Calu3 (cell line): ENCODE measurements at places on chromosomes 5 and 9. TPM values are rescaled to one million over a fixed set of nuclear protein-coding genes. Genes with fewer than 3 reads are reported as not detected.

Gene CTXN3
- not detected in 2 replicates for total RNA-seq

DNA sequence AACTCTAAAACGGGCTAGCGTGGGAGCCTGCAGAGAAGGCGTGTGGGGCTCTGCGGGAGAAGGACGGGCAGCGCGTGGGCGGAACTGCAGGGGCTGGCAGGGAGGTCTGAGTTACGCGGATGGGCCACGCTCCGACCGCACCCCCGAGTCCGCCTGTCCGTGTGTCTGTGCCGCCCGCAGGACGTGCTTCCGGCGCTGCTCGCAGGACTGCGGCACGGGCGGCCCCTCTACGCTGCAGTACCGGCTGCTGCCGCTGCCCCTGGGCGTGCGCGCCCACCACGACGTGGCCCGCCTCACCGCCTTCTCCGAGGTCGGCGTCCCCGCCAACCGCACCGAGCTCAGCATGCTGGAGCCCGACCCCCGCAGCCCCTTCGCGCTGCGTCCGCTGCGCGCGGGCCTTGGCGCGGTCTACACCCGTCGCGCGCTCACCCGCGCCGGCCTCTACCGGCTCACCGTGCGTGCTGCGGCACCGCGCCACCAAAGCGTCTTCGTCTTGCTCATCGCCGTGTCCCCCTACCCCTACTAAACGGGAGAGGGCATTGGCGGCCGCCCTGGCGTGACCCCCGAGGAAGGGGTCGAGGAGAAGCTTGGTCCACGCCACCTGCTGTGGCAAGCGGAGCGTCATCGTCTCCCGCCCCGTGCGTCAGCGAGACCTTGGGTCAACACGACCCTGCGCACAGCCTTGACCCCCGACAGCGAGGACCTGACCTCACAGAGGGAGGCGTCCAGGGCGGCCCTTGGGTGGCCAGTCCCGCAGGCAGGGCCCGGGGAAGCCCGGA lies 11.4 kb upstream of the ASS1 start:
- DNase-seq: peak; percentile 61

- DNase-seq: no peak
Observed at GRCh38 chr9:21030389-21031035, 928 bp downstream of the HACD4 start.

Gene RARS1
- 130 and 137 TPM in 2 replicates for total RNA-seq

DNA sequence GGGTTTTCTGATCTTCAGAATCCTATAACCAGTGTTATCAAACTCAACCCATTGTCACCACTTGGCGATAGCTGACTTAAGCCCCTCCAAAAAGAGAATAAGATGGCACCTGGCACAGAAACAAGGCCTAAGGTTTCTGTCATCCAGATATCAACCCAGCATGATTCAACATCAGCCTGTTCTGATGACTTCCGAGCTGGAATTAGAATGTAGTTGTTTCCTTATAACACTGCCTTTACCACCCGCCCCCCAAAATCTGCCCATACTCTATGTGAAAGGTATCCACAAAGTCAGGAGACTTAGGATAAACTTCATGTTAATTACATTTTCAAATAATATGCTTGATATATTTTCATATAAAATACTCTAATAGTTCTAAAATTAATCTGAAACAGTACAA lies 5.2 kb downstream of the KLF9 start:
- DNase-seq: no peak

DNA sequence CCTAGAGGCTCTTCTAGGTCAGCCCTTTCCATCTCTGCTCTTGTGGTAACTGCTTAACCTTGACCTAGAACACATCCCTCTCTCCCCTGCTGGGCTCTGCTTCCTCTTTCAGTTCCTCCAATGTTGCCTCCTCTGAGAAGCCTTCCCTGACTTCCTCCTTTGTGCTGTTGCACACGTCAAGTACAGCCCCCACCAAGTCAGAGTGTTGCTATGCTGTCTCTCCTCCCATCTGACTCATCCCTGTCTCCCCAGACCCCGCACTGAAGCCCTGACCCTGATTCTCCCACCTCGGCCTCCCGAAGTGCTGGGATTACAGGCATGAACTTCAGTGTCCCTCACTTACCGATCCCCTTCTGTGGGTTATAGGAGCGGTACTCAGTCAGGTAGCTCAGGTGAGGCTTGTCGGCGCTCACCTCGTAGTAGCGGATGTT lies 10.4 kb upstream of the TRIM14 start:
- DNase-seq: no peak
